Adrenal gland (tissue), 19 donors: ENCODE measurements at places on chromosomes 7 and 10. TPM values are rescaled to one million over a fixed set of nuclear protein-coding genes. Genes with fewer than 3 reads are reported as not detected.

- no peak for DNase-seq
Observed at GRCh38 chr7:104793066-104793465, 220.9 kb upstream of the KMT2E start.

DNA sequence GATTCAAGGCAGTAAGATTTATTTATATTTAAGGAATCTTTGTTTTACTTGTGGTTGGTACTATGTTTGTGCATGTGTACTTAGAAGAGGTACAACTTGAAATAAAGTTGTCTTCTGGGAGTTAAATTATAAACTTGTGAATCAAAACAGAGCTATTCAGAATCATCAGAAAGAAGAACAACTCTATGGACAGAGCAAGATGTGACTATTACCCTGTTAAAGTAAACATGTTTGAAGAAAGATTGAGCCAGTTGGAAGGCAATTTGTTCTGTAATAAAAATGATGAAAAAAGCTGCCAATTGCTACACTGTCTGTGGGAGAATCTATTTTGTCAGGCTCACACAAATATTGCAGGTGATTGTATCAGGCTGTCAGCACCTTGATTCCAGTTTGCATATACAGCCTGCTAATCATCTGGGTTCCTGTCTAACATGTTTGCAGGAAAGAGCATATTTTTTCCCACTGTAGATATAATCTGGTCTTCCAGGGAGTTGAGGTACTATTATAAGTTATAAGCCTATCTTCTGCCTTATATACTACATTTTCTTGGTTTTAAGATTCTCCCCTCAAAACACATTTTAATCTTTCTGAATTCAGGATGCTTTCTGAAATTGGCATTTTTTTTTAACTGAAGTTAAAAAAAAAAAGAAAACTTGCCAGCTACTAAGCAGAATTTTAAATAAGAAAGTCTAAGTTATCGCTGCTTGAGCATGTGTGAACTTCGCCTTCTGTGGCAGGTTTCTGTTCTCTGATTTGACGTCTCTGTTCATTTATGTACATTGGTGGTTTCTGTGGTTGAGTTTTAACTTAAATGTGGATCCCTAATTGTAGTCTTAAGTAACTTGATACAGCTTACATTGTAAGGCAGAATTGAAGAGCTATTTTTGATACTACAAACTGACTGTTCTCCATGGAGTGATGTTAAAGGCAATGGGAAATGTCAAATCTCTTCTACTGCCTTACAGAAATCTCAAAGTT lies 46.0 kb downstream of the ZNRF2 start:
- no peak for DNase-seq

DNA sequence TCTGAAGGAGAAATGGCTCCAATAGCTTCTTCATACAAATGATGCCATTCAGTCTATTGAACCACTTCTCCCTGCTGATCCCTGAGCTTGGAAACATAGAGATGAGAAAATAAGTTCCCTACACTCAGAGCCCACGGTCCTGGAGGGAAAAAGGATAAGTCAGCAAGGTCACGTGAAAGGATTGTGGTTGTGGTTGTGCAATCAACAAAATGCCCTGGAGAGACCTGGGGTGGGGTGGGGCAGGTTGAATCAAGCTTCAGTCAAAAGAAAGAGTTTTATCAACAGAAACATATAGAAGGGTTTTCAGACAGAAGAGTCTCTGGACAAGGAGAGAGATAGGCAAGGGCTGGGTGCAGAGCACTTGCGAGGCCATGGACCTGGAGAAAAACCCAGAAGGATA lies 30.1 kb downstream of the C10orf90 start:
- DNase-seq, result no peak

DNA sequence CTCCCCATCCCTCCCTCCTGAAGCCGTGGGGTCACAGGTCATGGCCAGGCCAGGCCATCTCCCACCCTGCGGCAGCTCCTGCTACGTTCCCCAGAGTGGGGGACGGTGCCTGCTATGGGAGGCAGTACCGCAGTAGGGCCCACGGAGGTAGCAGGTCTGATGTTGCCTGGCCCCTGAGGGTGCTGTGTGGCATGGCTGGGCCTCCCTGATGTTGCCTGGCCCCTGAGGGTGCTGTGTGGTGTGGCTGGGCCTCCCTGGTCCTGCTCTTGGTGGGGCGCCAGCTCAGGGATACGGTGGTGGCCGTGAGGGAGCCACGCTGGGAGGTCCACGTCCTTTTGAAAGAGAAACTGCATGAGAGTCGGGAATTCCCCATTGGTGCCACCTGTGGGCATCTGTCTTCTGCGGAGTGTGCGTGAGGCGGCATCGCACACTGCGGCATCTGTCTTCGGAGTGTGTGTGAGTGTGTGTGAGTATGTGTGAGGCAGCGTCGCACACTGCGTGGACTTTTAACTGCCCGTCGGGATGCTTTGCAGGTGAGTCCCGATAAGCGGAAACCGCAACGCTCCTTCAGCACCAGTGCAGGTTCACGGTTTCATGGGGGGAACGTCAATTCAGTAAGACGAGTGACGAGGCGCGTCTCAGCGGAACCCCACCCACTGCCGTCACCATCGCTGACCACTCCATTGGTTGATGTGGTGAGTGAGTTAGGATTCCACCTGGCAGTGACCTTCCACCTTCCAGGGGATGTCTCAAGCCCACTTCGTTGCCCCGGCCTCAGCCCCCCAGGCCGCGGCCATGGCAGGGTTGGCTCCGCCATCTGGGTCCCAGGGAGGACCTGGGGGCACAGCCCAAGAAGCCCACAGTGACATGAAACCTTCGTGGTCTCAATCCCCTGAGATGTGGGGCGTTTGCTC lies 51.2 kb upstream of the CFAP46 start:
- no peak for DNase-seq

DNA sequence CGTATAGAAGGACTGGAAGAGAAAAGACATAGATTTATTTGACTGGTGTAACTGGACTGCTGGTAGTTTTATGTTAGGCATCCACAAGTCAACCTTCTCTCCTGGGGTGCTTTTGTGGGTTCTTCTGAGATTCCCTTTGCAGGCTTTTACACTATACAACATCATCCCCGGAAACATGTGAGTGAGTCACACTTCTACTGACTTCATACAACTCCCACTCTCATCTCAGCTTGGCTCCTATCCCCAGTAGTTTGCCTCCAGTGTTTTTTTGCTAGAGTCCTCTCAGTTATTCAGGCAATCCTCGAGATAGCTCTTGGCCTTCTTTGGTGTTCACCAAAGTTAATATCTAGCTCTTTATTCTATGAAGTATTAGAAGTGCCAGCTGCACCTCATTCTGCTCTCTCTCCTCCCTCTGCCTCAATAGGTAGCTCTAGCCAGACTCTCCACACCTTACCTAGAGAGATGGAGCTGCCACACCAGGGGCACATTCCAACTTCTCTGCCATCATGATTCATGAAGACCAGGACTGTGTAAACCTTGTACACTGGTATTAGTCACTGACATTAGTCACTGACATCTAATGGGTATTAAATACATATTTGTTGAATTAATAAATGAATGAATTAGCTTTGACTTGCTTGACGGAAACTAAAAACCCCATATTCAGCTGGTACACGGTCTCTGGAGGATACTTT lies 281.9 kb downstream of the PPP1R3A start:
- DNase-seq, result no peak

DNA sequence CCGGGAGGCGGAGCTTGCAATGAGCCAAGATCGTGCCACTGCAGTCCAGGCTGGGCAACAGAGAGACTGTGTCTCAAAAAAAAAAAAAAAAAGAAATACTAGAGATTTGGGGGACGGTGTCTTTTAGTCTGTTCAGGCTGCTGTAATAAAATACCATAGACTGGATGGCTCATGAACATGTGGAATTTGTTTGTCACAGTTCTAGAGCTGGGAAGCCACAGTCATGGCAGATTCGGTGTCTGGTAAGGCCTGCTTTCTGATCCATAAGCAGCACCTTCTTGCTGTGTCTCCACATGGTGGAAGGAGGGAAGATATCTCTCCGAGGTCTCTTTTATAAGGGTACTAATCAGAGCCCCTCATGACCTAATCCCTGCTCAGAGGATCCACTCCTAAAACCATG lies 102.7 kb upstream of the MKLN1 start:
- no peak for DNase-seq

- DNase-seq, result no peak
Observed at GRCh38 chr10:95353123-95353522, 62.3 kb upstream of the PDLIM1 start.

DNA sequence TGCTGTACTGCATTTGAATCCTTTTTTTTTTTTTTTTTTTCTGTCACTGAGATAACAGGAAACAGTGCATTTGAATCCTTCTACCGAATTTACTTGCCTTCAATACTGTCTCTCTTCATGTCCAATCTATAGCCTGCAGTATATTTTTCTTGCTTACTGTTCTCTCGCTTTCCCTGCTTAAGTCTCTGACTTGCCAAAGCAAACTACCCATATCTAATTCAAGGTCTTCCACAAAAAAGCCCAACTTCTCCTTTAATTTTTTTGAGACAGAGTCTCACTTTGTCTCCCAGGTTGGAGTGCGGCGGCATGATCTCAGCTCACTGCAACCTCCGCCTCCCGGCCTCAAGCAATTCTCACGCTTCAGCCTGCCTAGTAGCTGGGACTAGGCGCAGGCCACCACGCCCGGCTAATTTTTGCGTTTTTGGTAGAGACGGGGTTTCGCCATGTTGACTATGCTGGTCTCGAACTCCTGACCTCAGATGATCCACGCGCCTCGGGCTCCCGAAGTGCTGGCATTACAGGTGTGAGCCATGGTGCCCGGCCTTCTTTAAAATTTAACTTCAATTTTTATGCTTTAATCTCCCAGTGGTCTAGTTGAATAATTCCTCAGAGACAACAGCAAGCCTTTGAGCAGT lies 882 bp downstream of the PDCD11 start:
- peak; percentile 25 for DNase-seq

- no peak for DNase-seq
Observed at GRCh38 chr10:112335868-112336265, 38.0 kb upstream of the ACSL5 start.

DNA sequence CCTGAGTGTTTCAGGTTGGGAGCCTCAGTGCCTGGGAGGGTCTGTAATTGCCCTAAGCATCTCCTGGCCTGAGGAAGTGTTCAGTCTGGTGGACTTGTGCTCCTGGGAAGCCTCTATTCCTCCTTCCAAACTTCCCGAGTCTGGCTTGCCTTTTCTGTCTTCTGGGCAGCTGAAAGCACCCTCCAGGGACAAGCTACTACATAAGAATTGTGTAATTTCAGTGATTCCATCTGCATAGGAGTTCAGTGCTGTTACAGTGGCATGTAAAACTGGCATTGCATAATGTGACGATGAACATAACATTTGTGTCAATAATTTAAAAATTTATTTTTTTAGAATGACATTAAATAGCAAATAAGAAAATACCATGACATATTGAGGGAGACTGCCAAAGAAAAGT lies 109.3 kb downstream of the AOAH start:
- no peak for DNase-seq

GRCh38 chr10:85642421-85643170 lies 724.0 kb downstream of the GRID1 start:
- DNase-seq, result no peak

GRCh38 chr10:34555653-34556052 lies 259.4 kb downstream of the PARD3 start:
- no peak for DNase-seq

DNA sequence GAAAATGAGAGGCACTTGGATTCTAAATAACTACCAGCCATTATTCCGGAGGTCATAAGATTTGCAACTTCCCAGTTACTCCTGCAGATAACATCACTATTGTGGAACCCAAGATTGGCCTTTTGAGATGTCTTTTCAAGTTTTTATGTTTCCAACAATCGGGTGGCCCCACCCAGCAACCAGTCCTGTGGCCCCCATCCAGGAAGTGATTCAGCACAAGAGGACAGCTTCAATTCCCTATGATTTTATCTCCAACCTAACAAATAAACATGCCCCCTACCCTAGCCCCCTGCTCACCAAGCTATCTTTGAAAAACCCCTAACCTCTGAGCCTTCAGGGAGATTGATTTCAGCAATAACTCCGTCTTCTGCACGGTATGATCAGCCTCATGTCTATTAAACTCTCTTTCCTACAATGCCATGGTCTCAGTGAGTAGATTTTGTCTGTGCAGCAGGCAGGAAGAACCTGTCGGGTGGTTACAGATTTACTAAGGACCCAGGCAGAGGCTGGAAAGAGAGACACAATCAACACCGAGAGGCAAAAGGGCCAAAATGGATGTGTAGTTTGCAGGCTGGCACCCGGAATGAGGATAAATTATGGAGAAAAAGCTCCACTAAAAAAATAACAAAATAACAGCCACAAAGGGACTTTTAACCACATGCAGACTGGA lies 83.9 kb upstream of the UNC5B start:
- no peak for DNase-seq

GRCh38 chr7:24574950-24575349 lies 1.7 kb downstream of the PALS2 start:
- DNase-seq, result no peak

The UCN3 gene
- total RNA-seq, result not detected

The SND1 gene
- 106 TPM for total RNA-seq

The CXCL12 gene
- total RNA-seq, result 193 TPM

The ACSM6 gene
- not detected for total RNA-seq

The TRIM50 gene
- total RNA-seq, result not detected

The TRIL gene
- total RNA-seq, result 4.9 TPM

The AS3MT gene
- total RNA-seq, result 328 TPM

The CLRN3 gene
- total RNA-seq, result not detected

The NEUROD6 gene
- not detected for total RNA-seq

The HTR7 gene
- 0.11 TPM for total RNA-seq

The GRM3 gene
- total RNA-seq, result 1.5 TPM

The CALHM1 gene
- total RNA-seq, result not detected
